ENCODE measurements at places on chromosomes 6 and 20. TPM values are rescaled to one million over a fixed set of nuclear protein-coding genes. Genes with fewer than 3 reads are reported as not detected.

- peak; percentile 62 for DNase-seq
Observed at GRCh38 chr6:151325075-151326050, 66.0 kb downstream of the ZBTB2 start.

GRCh38 chr20:24064092-24064491 lies 75.5 kb upstream of the GGTLC1 start:
- no peak for DNase-seq

DNA sequence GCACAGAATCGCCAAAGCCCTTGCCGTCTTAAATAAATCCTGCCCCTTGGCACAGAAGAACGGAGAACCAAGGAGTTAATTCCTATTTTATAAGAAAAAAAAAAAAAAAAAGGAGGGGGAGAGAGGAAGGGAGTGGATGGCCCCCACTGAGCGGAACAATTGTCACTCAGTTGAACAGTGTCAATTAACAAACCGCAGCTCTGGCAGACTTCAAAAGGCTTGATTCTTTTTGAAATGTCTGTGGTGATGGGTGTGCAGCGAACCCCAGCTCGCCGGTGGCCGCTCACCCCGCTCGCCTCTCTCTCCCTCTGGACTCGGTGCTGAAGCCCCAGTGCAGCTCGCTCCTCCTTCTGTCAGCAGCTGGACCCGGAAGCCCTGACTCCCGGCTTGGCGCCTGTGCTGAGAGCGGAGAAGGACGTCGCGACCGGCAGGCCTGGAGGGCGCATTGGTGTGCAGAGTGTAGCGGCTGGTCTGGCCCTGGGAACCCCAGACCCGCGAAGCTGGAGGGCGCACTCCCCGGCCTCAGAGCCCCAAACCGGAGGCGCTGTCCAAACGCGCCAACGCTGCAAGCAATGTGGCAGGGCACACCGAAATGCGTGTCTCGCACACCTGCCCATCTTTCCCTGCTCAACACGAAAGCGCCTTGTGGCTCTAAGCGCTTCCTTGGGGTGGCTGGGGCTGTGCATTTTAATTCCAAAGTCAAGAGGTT lies 3.4 kb downstream of the LINC00237 start:
- no peak for DNase-seq

DNA sequence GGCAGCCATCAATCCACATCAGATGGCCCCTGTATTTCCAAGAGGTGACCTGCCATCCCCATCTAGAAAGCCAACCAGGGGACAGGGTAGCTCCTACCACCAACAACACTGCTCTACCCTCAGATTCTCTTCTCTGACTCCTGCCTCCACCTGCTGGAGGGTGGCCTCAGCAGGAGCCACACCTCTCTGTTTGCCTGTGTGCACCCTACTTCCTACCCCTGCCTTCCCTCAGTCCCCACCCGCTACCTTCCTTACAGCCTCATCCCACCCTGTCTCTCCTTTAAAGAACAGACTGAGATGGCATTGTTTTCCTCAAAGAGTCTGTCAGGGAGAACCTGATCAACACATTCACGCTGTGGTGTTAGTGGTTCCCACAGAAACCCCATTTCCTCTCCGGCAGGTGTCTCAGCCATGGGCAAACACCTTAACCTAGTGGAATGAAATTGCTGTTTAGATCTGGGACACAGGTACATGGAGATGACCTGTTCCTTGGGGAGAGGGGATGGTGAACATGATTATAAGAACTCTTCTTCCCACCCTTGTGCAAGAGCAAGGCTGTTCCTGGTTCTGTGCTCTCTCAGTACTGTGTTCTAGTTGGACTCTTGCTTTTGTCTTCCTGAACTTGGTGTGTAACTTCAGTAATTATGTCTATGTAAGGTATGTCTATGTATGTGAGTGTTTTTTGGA lies 1.8 kb downstream of the ENTPD6 start:
- DNase-seq, result no peak

DNA sequence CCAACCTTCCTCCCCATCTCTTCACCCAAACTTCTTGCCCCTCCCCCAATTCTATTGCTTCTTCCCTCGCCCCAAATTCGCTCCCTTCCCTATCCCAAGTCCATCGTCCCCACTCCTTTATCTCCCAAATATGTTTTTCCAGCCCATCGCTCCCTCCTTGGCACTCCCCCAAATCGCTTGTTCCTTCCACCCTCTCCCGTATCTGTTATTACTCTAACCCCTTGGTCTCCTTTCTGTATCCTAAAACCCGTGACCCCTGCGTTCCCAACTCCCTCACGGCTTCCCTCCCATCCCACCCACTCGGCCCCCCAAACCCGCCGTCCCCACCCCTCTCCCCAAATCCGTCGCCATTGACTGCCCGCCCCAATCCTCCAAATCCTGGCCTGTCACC lies 584 bp downstream of the MTCH1 start:
- no peak for DNase-seq

The ARMH2 gene
- not detected for total RNA-seq

The CLPSL1 gene
- total RNA-seq, result not detected

The LGSN gene
- 0.53 TPM for total RNA-seq

The WFDC2 gene
- not detected for total RNA-seq

The KCNB1 gene
- total RNA-seq, result not detected

The DEFB112 gene
- total RNA-seq, result not detected

The SNRPB2 gene
- total RNA-seq, result 204 TPM
